ENCODE measurements at places on chromosomes 5 and 9. TPM values are rescaled to one million over a fixed set of nuclear protein-coding genes. Genes with fewer than 3 reads are reported as not detected.

FBXL7 gene
- total RNA-seq = 1.2 TPM

DDX4 gene
- total RNA-seq = 0.82 TPM

GRCh38 chr5:93431250-93431649 lies 149.8 kb downstream of the NR2F1-AS1 start:
- no peak for DNase-seq

DNA sequence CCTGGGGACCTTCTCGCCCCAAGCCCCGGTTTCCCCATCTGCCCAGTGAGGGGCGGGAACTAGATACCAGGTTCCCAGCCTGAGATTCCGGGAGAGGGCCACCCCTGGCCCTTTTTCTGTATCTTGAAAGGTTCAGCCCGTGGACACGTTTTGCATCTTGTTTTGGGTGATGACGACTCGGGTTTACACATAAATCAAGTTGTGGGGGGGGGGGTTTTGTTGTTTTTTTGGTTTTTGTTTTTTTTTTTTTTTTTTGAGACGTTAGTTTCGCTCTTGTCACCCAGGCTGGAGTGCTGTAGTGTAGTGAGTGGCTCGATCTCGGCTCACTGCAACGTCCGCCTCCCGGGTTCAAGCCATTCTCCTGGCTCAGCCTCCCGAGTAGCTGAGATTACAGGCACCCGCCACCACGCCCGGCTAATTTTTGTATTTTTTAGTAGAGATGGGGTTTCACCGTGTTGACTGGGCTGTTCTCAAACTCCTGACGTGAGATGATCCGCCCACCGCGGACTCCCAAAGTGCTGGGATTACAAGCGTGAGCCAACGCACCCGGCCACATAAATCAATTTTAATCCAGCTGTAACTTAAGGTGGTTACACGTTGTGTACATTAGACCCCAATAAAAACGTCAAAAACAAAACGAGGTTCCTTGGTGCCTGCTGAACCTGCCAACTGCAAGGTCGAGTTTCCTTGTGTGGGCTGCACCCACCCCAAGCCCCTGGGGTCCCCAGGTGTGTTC lies 1.1 kb upstream of the BRD3 start:
- no peak for DNase-seq

DNA sequence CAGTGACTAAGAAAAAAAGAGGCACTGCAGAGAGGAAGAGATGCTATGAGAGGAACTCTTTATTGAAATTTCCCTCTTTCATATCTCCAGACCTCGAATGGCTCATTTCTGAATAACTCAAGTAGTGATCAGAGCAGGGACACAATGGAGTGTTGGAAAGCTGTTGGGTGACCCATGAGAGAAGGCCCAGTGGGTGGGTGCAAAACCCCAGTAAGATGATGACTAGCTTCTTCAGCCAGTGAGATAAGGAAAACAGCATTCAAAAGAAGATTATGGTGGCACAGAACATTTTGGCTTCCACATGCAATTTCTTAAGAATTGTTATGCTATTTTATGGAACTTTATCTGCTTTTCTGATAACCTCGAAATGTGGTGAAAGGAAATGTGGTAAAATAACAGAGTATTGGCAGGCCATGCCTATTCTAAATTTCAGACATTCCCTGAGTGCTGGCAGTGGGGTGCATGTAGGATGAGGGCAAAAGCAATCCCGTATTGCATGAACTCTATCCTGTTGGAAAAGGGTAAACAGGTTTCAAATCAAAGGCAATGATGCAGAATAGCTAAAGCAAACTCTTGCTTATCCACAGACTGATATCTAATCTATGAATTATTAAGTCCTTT lies 128.0 kb upstream of the KLF9 start:
- DNase-seq = no peak

DNA sequence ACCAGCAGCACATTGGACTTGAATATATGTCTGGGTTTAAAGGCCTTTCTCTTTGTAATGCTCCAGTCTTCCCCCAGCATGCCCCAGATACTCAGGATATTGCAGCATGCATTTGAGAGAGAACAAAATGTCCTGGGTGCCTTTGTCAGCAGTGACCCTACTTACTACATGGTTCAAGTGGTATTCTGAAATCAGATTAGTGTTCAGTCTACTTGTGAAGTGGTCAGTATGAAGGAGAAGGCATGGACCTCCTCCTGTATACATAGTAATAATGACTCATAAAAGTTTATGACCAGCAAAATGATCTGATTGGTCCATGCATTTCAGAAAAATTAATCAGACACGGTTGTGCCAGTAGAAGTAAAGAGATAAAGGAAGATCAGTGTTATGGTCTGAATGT lies 25.4 kb downstream of the GPR21 start:
- no peak for DNase-seq

GRCh38 chr5:72955143-72955767 lies 586 bp upstream of the FCHO2 start:
- DNase-seq = no peak

Measured in frontal cortex (tissue), 4 donors.